CD4-positive, alpha-beta T cell treated with Interleukin-4 for 1 hour (primary cell): ENCODE measurements at places on chromosomes 16 and 17.

- DNase-seq = no peak
These were observed 77.7 kb downstream of the GAS7 start for GRCh38 chr17:10120749-10121148.

DNA sequence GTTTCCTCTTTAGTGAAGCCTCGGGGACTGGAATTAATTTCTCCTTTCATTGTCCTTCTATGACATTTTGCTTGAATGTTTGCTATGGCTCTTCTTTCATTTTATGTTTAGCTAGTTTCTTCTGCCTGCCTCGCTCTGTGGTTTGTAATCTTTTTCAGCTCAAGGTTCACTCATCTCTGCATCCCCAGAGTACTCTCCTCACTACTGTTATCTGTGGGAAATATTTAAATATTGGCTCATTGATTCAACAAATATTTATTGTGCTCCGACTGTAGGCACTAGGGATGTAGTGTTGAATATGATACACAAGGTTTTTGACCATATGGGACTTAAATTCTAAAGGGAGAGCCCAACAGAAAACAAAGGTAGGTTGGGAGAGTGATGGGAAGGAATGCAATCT lies 195.9 kb downstream of the PHKB start:
- DNase-seq = no peak

GRCh38 chr17:56577190-56577842 lies 16.2 kb upstream of the NOG start:
- no peak for DNase-seq

GRCh38 chr16:57611181-57611580 lies 17.2 kb upstream of the ADGRG1 start:
- DNase-seq = no peak

GRCh38 chr17:45345554-45346215 lies 28.9 kb upstream of the MAP3K14 start:
- no peak for DNase-seq

GRCh38 chr17:7133916-7134315 lies 19.3 kb upstream of the ASGR2 start:
- DNase-seq = no peak

- no peak for DNase-seq
These were observed 55.1 kb downstream of the ZNF778 start for GRCh38 chr16:89272631-89273030.

- DNase-seq = no peak
These were observed 92.6 kb downstream of the CACNG1 start for GRCh38 chr17:67137026-67137370.

DNA sequence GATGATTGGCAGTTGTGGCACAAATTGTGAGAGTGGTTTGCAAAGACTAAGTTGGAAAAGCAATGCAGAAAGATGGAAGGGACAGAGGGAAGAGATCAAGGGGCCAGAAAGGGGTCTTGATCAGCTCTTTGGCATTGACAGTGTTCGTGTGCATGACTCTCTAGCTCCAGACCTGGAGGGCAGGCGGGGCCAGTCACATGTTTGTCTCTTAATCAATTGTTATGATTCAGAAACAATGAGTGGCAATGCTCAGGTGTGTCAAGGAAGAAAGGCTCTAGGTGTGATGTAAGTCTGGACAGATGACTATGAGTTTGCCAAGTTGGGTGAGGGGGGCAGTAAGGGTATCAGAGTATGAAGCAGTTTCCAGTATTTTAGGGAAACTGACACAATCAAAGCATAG lies 32.1 kb downstream of the WSB1 start:
- DNase-seq = no peak

DNA sequence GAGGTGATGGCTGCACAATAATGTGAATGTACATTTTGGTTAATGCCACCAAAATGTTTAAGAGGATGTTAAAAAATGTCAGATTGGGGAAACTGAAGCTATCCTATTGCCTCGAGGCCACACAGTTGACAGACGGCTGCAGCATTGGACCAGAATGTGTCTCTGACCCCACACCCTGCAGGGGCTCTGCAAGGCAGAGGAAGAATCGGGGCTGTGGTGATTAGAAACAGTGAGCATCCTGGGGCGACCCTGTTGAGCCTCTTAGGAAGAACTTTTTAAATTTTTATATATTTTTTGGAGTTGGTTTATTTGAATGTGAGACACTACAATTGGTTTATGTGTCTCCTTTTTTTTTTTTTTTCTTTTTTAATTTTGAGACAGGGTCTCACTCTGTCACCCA lies 15.0 kb upstream of the ADORA2B start:
- no peak for DNase-seq

DNA sequence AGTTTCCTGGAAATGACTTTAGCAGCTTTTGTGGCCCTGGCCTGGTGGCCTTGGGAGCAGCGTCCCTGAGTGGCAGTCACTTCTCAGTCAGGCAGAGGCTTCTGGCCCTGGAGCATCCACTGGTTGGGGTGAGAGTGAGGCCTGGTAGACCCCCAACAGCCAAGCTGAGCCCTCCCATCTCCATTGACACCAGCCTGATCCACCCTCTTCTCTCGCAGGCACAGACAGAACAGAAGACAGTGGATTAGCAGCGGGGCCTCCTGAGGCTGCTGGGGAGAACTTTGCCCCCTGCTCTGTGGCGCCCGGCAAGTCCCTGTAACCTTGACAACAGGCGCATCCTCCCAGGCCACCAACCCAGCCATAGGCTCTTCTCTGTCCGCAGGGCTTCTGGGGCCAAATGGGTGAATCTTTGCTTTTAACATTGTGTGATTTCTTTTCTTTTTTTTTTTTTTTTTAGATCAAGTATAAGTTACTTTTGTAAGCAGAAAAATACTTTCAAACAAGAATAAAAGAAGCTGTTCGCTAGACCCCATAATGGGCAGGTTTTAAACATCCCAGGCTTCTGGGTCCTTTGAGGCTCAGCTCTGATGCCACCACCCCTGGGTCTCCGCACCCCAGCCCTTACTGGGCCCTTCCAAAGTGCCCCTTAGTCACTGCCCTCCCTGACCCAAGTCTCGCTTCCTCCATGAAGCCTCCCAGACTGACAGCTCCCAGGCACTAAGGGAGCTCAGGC lies 12.7 kb upstream of the FLYWCH1 start:
- no peak for DNase-seq

- DNase-seq = no peak
These were observed 21.2 kb downstream of the CDC42EP4 start for GRCh38 chr17:73290399-73291259.

GRCh38 chr17:42475121-42475520 lies 16.4 kb downstream of the ATP6V0A1 start:
- no peak for DNase-seq

- no peak for DNase-seq
These were observed 353.1 kb downstream of the FOXL1 start for GRCh38 chr16:86931410-86931941.

DNA sequence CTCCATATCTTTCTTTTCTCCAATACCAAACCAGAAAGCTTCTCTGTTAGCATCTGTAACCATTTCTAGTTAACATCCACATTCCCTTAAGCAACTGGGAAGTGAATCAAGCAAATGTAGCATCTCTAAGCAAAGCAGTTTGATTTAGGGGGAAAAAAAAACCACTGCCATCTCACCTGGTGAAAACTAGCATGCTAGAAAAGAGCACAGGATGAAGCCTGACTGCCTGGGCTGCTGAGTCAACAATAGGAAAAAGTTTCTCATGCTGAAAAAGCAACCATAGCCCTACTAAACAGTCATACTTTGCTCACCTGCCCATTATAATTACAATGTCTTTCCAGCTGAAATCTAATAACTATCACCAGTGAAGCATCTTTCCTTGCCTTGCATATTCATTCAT lies 139.3 kb downstream of the ANKFN1 start:
- DNase-seq = no peak

GRCh38 chr17:77318491-77319210 lies 177.9 kb downstream of the SEC14L1 start:
- no peak for DNase-seq

DNA sequence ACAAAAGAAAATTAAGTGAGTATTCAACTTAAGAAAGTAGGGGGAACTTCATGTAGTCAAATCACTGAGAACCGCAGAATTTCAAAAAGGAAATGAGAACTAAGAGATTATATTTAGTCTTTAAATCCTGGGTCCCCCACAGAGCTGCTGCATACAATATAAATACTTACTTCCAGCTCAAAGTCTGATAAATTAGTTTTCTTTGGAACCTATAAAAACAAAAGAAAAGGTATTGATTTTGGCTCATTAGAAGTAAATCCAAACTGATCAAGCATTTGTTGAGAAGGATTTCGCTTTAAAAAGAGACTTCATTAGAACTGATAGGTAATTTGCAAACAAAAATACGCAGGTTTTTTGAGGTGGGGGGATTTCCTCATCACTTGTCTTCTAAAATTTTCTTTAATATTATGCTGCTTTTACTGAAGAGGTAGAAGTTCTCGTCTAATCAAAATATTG lies 21.9 kb downstream of the PARN start:
- no peak for DNase-seq
